ENCODE measurements at places on chromosomes 12 and 14.

GRCh38 chr14:29832042-29832441, 95.6 kb downstream of the PRKD1 start:
- no peak for DNase-seq

DNA sequence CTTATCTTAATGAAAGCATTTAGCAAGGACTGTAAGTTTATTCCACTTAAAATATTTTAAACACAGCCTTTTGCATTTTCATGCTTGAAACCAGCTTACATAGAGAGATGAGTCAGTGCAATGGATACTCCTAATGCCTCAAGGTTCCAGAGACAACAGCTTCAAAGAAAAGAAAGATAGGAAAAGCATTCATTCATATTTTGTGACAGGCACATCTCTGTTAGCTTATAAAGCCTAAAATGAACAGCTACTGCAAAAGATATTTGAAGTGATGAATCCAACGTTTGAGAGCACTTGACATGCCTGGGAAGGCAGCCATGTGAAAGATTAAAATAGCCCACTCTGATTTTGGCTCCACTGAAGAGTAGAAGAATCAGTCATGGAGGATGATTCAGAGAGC, 814.5 kb downstream of the RPS29 start:
- no peak for DNase-seq

DNA sequence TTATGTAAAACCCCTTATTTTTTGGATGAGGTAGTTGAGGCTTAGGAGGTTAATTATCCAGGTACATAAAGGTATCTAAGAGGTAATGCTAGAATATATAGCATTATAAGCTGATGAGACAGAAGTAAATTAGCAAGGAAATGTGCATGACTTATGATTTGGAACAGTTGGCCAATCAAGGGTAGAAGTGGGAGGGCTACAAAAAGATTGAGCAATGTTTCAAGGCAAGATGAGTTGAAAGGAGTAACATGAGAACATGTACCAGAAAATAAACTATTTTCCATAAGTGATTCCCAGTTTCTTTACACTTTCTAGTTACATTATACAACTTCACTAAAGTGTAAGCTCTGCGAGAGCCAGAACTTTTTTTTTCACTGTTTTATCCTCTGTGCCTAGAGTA, 290.9 kb downstream of the LRIG3 start:
- DNase-seq: no peak

GRCh38 chr12:25455696-25456095, 97.4 kb downstream of the LMNTD1 start:
- DNase-seq: no peak

DNA sequence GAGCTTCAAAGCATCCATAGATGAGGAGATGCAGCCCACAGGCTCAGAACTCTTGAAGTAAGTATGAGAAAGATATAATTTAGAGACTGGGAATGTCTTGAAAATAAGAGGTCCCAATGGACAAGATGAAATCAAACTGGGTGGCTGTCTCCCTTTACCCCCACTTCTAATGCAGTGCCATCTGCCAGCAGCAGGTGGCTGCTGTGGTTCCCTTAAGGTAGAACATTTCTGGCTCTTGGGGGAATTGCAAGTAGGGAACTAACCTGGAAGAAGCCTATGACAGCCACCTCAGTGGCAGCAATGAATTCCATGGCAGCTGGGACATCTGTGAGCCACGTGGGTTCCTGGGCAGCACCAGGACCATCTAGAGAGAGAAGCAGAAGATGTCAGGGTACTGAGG, 648 bp downstream of the ERP27 start:
- no peak for DNase-seq

DNA sequence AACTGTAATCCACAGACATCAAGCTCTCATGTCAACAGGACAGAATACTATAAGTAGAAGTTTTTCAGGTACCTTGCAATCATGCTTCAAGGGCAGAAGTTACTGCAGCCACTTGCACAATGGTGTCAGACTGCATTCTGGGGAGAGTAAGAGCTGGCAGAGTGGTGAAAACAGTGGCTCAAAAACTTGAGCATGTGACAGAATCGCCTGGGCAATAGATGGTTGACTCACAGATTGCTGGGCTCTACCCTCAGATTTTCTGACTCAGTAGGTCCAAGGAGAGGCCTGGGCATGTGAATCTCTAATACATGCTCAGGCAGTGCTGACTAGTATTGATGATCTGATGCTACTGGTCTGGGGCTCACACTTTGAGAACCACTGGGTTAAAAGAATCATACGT, 187.8 kb downstream of the TBX5 start:
- no peak for DNase-seq

GRCh38 chr14:79404874-79405511, 806.3 kb downstream of the DIO2 start:
- DNase-seq: no peak

GRCh38 chr12:120588948-120589930, 8.0 kb upstream of the POP5 start:
- no peak for DNase-seq

GRCh38 chr12:53747095-53747494, 4.7 kb downstream of the CISTR start:
- DNase-seq: no peak

- no peak for DNase-seq
Measured at GRCh38 chr12:113016796-113017195, 38.5 kb downstream of the OAS2 start.

DNA sequence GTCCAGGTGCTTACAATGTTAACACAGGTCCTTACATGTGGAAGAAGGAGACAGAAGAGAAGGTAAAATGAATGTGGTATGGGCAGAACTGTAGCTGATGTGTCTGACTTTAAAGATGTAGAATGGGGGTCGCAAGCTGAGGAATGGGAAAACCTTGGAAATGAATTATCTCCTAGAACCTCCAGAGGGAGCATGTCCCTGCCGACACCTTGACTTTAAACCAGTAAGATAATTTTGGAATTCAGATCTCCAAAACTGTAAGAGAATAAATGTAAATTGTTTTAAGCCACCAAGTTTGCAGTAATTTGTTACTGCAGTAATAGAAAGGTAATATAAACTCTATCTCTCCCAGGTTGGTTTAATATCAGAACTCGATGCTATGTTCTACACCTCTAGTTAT, 80.1 kb upstream of the ALG10 start:
- no peak for DNase-seq

DNA sequence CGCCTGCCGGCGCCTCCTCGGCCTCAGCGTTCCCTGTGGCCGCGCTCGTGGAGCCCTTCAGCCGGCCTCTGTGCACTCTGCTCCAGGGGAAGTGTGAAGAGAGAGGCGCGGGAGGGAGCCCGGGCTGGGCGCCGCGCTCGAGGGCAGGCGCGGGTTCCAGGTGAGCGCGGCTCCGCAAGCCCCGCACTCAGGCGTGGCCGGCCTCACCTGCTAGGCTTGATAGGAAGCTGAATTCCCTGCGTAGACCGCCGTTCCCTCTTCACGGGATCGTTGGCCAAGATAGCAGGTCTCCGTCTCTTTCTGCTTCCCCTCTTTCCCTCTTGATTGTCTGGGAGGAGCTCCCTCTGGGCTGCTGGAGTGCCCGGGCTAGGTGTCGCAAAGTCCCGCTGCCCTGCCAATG, 89.7 kb downstream of the ASCL4 start:
- no peak for DNase-seq

DNA sequence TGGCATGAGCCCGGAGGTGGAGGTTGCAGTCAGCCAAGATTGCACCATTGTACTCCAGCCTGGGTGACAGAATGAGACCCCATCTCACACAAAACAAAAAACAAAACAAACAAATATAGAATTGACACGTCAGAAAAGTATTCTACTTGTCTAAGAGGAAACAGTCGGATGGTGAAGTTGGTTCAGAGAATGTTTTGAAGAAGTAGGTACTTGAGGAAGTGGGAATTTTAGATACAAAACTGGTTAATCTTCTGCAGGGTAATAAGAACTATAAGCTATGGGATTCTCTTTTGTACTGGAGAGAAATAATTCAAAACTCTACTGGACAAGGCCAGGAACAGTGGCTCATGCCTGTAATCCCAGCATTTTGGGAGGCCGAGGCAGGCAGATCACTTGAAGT, 14.6 kb upstream of the TCTN1 start:
- DNase-seq: no peak

DNA sequence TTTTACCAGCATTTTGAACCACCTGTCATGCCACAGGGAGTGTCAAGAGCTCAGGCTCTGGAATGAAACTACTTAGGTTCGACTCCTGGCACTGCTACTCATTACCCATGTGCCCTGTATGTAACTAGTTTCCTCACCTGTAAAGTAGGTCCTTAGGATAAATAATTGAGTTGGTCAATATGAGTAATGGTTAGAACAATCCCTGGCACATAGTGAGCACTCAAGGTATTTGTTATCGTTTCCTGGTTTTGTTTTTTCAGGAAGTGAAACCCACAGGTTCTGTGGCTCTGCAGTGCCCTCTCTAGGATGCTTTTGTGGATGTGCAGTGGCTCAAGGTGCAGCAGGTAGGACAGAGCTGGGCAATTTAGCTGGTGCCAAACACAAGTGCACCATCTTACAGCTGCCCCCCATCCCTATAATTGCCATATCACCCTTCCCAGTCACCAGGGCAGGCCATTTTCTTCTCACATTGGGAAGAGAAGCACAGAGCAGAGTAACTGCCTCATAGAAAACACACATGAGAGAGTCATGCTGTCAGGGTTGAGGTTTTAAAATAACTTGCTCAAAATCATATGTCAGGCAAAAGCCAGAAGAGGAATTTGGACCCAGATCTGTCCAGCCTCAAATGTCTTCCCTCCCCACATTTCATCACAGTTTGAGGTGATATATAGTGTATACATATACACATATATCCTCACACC, 297.5 kb downstream of the RPAP3 start:
- DNase-seq: no peak
